ENCODE measurements at places on chromosomes 1 and 21. TPM values are rescaled to one million over a fixed set of nuclear protein-coding genes. Genes with fewer than 3 reads are reported as not detected.

DNA sequence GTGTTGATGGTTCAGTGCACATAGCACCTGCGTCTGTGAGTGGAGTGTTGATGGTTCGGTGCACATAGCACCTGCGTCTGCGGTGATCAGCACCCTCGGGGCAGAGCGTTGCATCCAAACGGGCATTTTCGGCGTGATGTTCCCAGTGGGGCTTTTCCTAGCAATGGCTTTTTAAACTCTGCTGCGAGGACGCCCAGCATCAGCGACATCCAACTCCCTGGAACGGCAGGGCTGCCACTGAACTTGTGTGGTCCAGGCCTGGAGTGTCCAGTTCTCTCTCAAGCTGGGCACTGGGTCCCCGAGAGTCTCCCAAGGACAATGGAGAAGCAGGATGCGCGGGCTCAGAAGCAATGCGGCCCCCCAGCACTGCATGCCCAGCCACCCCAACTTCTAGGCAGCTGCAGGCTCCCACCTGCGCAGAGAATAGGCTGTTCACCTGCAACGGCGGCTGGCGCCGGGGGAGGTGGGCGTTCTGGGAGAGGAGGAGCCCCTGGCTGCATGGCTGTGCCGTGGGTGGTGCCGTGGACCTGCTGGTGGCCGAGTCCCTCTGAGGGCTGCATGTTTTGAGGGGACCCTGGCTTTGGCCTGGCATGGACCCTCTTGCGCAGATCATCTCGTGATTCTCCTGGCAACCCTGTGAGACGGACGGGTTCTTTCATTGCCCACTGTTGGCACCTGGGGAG, 10.1 kb upstream of the C1orf174 start:
- H3K27ac ChIP-seq = no peak overlapping the region
- no peak overlapping the region for H3K4me3 ChIP-seq
- DNase-seq = no peak
- H3K36me3 ChIP-seq = no peaks in the 10 kb centered on the region

Gene ARHGAP30
- 63.4 TPM for polyA plus RNA-seq

DNA sequence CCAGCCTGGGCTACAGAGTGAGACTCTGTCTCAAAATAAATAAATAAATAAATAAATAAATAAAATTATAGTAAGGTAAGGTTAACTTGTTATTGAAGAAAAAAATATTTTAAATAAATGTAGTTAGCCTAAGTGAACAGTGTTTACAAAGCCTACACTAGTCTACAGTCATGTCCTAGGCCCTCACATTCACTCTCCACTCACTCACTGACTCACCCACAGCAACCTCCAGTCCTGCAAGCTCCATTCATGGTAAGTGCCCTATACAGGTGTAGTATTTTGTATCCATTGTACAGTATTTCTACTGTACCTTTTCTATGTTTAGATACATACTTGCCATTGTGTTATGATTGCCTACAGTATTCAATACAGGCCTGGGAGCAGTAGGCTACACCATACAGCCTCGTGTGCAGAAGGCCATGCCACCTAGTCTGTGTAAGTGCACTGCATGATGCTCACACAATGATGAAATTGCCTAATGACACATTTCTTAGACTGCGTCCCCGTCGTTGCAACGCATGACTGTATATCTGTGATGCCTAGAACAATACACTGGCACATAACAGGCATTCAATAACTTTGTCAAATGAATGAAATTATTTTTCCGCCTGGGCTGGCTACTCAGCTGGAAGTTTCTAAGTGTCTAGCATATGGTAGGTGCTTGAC, 14.8 kb downstream of the KCNN3 start:
- no peak overlapping the region for H3K27ac ChIP-seq
- no peaks in the 10 kb centered on the region for H3K4me1 ChIP-seq
- no peak for DNase-seq
- H3K4me3 ChIP-seq = no peak overlapping the region
- H3K36me3 ChIP-seq = no peaks in the 10 kb centered on the region

Gene EPHA8
- polyA plus RNA-seq = not detected

GRCh38 chr1:1947493-1947892, 28.4 kb upstream of the TMEM52 start:
- no peaks in the 10 kb centered on the region for H3K27me3 ChIP-seq
- no peaks in the 10 kb centered on the region for H3K36me3 ChIP-seq
- peaks cover 4% of the 10 kb centered on the region for H3K4me1 ChIP-seq
- DNase-seq = no peak

GRCh38 chr1:105485207-105485606, 1571.3 kb upstream of the PRMT6 start:
- H3K27ac ChIP-seq = no peak overlapping the region
- H3K36me3 ChIP-seq = no peaks in the 10 kb centered on the region
- H3K27me3 ChIP-seq = no peaks in the 10 kb centered on the region
- no peaks in the 10 kb centered on the region for H3K4me1 ChIP-seq
- H3K4me3 ChIP-seq = no peak overlapping the region

- no peak overlapping the region for H3K27ac ChIP-seq
- no peak overlapping the region for H3K4me3 ChIP-seq
- no peak for DNase-seq
These were observed 20.1 kb downstream of the PLCH2 start for GRCh38 chr1:2496087-2496622.
